Left renal cortex interstitium (tissue), 4 donors: ENCODE measurements at places on chromosomes 4 and X.

DNA sequence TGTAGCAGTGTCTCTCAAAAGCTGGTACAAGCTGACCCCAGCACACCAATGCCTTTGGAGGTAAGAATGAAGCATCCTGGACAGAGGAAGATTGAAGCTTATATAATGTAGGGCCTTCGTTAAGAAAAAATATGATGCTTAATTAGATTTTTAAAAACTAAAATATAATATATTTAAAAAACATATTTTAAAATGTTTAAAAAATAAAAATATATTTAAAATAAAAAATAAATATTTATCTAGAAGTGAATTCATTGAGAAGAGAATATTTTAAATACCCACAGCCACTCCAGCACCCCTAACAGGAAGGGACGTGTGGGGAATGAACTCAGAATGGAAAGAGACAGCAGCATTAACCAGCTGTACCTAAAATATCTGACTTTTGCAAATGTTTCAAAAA lies 65.1 kb upstream of the DDX53 start:
- DNase-seq, result no peak

- no peak for DNase-seq
These were observed 214.5 kb downstream of the NAF1 start for GRCh38 chr4:162952232-162952631.

DNA sequence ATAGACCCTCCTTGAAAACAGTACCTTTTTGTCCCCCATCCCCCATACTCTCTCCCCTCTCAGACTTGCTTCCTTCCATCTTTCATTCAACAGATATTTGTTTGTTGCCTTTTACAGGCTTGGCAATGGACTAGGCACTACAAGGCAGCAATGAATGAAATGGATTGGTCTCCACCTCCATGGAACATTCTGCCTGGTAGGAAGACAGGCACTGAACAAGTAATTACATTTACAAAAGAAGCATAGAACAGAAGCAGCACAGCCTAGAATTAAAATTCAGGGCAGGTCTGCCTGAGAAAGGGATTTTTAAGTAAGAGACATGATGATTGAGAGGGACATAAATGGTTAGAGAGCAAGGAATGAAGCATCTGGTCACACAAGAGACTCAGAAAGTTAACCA lies 346.1 kb downstream of the GRXCR1 start:
- DNase-seq, result no peak

DNA sequence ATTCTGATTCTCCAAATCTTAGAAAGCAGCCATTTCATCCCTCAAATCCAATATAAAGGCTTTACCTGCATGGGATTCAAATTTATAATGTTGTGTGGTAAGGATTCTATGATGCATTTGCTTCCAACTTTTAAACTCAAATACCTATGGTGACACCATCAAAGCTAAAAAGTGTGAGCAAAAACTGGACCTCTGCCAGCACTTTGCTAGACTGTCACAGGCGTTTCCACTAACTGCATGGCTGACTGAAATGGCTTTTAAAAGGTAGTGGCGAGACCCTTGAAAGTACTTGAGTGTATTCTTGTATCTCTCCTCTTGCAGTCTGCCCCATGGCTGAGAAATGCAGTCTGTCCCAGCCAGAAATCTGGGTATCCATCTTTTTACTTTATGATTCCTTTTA lies 169.4 kb downstream of the AMELX start:
- no peak for DNase-seq

DNA sequence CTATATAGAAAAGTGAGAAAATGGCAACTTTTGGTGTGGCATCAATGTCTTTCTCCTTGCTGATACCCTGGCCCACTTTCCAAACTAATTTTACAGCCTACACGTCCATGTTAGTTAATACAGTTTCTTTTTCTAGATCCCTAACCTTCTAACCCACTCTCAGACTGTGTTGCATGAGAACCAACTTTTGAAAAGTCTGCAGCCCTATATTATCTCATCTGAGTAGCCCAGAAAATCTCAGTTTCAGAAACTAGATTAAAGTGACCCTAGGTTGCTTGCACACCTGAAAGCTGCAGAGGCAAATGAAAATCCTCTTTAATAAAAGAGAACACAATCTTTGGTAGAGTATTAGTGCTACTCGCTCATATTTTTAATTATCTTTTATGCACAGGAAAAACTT lies 371.6 kb upstream of the EMCN start:
- no peak for DNase-seq

DNA sequence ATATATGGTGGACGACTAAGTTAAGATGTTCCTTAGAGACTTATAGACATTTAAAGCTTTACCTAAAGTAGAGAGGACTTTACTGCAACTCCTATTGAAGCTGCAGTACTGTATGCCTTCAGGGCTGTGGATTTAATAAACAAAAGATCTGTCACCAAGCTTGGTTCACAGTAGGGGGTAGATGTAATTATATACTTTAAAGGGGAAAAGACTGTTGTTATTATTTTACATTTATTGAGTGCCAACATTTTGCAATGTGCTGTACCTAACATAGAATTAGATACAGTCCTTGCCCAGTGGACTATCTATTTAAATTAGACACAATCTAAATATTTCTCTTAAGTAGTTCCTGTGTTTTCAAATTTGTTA lies 67.2 kb downstream of the SLIT2 start:
- no peak for DNase-seq

- no peak for DNase-seq
These were observed 8.2 kb upstream of the IQCM start for GRCh38 chr4:149823769-149824221.

- no peak for DNase-seq
These were observed 46.5 kb upstream of the SOD3 start for GRCh38 chr4:24748758-24749350.

GRCh38 chr4:13159041-13159620 lies 325.0 kb downstream of the RAB28 start:
- no peak for DNase-seq

- DNase-seq, result no peak
These were observed 11.3 kb upstream of the PCYT1B start for GRCh38 chrX:24658421-24658820.

DNA sequence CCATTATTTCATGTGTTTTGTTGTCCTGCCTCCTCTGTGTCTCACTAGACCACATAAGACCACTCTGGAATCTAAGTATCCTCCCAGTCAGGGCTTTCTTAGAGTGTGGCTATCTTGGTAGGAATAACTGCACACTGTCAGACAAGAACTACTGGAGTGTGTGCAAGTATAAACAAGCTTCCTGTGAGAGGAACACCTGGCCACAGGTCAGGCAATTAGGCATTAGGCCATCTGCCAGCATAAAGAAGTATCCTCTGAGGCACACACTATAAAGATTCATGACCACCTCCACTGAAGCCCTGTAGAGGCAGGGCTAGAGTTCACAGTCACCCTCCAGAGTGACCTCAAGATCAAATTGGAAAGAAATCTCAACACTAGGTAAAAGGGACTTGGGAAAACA lies 507.0 kb upstream of the PABPC4L start:
- DNase-seq, result no peak

DNA sequence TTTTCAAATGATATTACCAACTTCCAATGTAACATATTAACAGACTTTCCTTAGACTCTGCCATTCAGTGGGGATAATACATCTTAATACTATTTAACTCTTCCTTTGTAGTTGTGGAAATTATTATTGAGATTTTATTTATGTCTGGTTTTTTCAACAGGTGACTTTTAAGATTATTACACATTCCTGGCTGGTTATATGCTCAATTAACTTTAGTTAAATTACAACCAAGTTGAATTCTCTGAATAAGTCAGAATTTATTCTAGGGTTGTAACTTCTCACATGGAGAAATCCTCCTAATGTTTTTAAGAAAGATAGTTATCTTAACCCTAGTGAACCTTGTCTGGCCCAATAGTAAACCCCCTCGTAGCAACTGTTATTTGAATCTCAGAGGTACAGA lies 107.3 kb downstream of the SLC10A6 start:
- no peak for DNase-seq

- DNase-seq, result no peak
These were observed 39.4 kb downstream of the NOCT start for GRCh38 chr4:139054791-139055505.

- no peak for DNase-seq
These were observed 1.3 kb downstream of the DLG3 start for GRCh38 chrX:70445951-70446350.

DNA sequence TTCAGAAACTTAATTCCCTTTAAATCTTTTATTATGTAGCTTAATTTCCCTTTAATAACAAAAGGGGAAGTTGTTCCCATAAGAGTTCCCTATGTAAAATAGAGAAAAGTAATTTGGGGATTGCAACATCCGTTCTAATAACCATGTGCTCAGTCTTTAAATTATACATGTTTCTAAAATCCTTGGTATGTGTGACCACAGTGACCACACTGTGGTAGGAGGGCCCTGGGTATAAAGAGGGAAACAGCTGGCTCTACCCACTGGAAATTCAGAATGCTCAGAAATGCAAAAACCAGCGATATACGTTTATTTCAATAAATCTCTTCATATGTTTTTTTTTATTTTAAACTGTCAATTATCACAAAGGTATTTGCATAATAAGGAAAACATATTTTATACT lies 219.1 kb downstream of the FGF13 start:
- DNase-seq, result no peak

DNA sequence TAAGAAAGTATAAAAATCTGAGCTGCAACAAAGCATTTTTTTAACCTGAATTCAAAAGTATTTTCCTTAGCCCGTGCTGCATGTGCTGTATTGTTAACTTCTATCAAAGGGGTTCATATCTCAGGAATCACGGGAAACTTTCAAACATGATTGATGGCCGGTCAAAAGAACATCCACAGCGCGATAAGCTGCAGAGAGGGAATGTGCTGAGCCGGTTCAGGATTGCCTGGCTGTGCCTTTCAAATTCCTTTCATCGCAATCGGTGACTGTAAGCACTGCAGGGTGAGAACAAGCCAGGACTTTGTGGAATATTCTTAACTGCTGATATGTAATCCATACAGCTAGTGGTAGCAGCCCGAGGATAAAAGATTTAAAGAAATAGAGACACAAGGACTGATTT lies 210.9 kb upstream of the NOCT start:
- DNase-seq, result no peak

DNA sequence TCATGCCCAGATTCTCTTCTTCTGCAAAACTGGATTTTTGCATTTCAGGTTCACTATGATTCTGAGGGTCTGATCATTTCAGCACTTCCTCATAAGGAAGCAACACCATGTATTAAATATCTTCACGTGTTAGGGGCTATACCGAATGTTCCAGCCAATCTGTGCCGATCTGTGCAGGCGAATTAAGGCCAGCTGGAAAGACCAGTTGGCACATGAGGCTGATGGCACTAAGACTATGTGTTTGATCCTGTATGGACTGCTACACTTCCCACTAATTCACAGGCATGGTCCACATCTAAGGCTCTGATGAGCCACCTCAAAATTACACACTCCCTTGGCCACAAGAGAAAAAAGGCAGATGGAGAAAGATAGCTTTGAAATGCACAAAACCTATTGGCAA lies 28.8 kb downstream of the KDR start:
- DNase-seq, result no peak

GRCh38 chrX:142233400-142233799 lies 28.3 kb upstream of the MAGEC2 start:
- DNase-seq, result no peak

DNA sequence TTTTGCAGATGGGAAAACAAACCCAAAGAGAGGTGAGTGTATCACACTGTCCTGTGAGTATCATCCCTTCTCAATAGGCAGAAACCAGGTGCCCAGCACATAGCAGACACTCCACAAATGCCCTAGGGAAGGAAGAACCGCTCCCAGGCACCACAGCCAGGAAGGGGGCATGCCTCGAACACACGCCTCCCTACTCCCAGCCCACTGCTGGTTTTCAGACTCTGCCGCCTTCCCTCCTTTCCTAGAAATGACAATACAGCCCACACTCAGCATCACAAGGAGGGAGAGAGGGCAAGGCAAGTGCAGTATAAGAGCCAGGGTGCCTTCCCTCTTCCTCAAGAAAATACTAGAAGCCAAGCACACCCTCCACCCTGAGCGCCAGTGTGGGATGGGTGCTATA lies 16.2 kb downstream of the JAKMIP1 start:
- DNase-seq, result no peak

- no peak for DNase-seq
These were observed 26.0 kb downstream of the TKTL1 start for GRCh38 chrX:154321594-154321993.

GRCh38 chr4:145154573-145154972 lies 25.8 kb downstream of the OTUD4 start:
- no peak for DNase-seq

- DNase-seq, result no peak
These were observed 189.6 kb upstream of the POF1B start for GRCh38 chrX:85569096-85569495.

DNA sequence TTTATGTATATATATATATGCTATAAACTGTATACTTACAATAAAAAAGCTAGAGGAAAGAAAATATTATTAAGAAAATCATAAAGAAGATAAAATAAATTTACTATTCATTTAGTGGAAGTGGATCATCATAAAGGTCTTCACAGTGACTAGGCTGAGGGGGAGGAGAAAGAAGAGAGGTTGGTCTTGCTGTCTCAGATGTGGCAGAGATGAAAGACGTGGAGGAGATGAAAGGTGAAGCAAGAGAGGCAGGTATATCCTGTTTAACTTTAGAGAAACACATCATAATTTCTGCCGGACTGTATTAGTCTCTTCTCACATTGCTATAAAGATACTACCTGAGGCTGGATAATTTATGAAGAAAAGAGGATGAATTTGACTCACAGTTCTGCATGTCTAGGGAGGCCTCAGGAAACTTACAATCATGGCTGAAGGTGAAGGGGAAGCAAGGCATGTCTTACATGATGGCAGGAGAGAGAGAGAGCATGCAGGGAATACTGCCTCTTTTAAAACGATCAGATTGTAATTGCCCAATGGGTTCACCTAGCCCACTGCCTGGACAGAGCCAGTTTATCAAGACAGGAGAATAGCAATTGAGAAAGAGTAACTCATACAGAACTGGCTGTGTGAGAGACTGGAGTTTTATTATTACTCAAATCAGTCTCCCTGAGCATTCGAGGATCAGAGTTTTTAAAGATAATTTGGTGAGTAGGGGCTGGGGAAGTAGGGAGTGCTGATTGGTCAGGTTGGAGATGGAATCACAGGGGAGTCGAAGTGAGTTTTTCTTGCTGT lies 22.1 kb upstream of the RRAGB start:
- no peak for DNase-seq

DNA sequence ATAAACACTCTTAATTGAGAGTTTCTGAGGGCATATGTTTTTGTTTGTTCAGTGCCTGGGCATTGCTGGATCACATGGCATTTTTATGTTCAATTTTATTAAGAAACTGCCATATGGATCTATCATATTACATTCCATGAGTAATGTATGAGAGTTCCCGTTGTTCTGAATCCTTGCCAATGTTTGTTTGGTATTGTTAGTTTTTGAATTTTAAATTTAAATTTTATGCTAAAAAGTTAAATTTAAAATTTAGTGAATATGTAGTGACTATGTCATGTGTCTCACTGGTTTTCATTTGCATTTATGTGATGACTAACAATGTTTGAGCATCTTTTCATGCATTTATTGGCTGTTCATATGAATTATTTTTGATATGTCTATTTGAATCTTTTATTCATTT lies 54.8 kb upstream of the GEMIN8 start:
- no peak for DNase-seq

GRCh38 chrX:3712870-3713224 lies 602 bp downstream of the PRKX start:
- DNase-seq, result no peak

GRCh38 chr4:109385260-109385659 lies 48.4 kb upstream of the SEC24B start:
- DNase-seq, result no peak

- no peak for DNase-seq
These were observed 6.7 kb downstream of the ZNF81 start for GRCh38 chrX:47843363-47843762.
